ENCODE measurements at places on chromosomes 12 and 14.

- no peak for DNase-seq
These were observed 198.3 kb upstream of the AMIGO2 start for GRCh38 chr12:47277972-47278448.

GRCh38 chr12:2168808-2169207 is 116.0 kb downstream of the CACNA1C start:
- DNase-seq, result no peak

DNA sequence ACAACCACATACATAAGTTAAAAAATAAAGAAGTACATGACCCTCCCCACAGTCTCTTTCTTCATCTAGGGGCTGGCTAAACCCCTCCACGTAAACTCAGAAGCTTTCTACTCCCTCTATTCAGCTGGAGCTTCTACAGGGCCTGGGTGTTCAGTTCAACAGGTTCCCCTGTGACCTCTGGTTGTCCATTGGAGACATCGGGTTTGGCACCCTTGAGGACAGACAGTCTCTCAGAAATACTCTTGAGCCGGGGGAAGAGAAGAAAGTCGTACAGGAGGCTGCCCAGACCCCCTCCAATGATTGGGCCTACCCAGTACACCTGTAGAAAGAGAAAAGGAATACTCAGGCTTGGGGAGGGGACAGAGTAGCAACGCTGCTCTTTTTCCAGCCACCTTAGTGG is 1.9 kb upstream of the TIMELESS start:
- no peak for DNase-seq

GRCh38 chr12:74552201-74552600 is 14.6 kb downstream of the ATXN7L3B start:
- DNase-seq, result no peak

GRCh38 chr12:2295941-2296461 is 243.2 kb downstream of the CACNA1C start:
- DNase-seq, result no peak

DNA sequence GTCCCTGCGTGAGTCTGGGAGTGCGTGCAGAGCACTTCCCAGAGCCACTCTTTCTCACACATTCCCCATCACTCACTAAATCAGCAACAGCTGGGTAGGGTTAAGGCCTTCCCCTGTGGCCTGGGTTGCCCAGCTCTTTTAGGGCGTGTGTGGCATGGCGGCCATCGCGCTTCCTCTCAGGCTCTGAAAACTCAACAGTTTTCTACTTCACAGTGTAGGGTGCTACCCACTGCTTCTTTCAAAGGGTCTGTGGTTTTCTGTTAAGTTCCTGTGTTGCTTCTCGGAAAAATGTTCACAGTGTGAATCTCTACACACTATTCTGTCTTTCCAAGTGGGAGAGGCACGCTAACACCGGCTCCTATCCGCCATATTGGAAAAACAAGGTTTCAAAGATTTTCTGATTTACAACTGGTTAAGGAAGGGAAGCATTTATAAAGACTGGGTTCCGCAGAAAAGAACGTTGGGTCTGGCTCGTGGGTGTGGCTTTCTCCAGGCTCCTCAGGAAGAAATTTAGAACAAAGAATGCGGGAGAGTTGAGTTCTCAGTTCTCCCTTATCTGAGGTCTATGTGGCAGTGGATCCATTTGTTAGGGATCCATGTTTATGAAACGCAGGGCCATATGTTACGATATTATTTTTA is 34.9 kb upstream of the AEBP2 start:
- no peak for DNase-seq

All from NCI-H2029 treated with DMSO at 0.1 percent for 48 hours (cell line).